ENCODE measurements at places on chromosomes 1 and 21.
A peak's percentile ranks its signal among the peaks of the same experiment; 100 is the strongest.

DNA sequence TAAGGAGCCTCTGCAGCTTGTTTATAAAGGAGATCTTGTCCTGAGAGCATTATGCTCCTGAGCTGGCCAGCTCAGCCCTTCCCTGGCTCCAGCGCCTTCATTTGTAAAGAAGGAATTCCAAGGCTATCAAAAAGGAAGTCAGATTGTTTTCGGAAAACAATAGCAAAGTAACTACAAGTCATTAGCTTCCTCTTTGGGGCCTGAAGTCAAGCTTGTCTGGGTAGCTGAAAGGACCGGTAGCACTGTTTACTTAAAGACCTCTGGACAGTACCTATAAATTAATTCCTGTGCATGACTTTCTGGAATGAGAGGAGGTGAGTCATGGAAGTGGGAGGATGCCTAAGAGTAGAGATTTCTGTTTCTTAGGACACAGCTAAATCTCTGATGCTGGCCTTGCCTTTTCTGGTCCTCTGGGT lies 20.7 kb upstream of the GJA5 start:
- no peak for DNase-seq

DNA sequence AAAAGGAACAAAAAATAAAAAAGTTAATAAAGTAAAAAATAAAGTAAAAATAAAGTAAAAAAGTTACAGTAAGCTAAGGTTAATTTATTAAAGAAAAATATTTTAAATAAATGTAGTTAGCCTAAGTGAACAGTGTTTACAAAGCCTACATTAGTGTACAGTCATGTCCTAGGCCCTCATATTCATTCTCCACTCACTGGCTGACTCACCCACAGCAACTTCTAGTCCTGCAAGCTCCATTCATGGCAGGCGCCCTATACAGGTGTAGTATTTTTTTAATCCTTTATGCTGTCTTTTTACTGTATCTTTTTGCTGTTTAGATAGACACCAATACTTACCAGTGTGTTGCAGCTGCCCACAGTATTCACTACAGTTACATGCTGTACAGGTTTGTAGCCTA lies 12.4 kb downstream of the ADAR start:
- DNase-seq: no peak

- peak; percentile 89 for DNase-seq
Observed at GRCh38 chr1:155063550-155064110, at the start of gene EFNA4. Gene EFNA4, plus strand, starts transcription at chr1:155063740. Its CDS starts 84 bp downstream, at chr1:155063824.

- no peak for DNase-seq
Observed at GRCh38 chr1:100775483-100775882, 55.9 kb downstream of the VCAM1 start.

DNA sequence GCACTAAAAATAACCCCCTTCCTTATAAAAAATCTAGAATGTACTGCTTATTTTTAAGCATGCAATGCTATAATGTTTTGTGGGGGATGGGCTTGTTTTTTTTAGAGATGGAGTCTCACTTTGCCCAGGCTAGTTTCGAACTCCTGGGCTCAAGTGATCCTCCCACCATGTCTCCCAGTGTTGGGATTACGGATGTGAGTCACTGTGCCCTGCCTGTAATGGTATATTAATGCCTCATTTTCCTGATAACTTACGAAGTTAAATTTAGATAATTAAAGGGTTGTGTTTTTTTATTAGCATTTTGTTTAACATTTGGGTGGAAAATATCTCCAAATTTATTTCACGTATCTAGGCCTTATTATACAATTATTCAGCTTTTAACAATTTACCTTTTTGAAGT lies 6.5 kb downstream of the RNF11 start:
- DNase-seq: no peak

DNA sequence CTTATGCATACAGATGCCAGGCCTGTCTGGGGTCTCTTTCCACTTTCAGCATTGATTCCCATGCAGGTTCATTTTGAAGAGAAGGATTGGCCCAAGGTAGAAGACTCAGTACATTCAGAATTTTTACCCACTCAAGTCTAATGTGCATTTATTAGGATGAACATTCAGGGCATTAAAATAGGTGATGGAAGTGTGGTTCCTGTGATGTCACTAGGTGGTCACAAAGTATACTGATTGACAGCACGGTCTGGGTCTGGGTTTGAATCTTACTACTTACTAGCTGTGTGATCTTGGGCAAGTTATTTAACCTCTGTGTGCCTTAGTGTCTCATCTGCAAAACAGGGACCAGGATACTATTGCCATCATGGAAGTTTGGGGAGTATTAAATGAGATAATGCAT lies 711 bp upstream of the ZNF648 start:
- DNase-seq: no peak

GRCh38 chr1:27719286-27720251 lies 6.2 kb upstream of the FAM76A start:
- DNase-seq: no peak

GRCh38 chr1:178857126-178857525 lies 13.8 kb downstream of the ANGPTL1 start:
- no peak for DNase-seq

DNA sequence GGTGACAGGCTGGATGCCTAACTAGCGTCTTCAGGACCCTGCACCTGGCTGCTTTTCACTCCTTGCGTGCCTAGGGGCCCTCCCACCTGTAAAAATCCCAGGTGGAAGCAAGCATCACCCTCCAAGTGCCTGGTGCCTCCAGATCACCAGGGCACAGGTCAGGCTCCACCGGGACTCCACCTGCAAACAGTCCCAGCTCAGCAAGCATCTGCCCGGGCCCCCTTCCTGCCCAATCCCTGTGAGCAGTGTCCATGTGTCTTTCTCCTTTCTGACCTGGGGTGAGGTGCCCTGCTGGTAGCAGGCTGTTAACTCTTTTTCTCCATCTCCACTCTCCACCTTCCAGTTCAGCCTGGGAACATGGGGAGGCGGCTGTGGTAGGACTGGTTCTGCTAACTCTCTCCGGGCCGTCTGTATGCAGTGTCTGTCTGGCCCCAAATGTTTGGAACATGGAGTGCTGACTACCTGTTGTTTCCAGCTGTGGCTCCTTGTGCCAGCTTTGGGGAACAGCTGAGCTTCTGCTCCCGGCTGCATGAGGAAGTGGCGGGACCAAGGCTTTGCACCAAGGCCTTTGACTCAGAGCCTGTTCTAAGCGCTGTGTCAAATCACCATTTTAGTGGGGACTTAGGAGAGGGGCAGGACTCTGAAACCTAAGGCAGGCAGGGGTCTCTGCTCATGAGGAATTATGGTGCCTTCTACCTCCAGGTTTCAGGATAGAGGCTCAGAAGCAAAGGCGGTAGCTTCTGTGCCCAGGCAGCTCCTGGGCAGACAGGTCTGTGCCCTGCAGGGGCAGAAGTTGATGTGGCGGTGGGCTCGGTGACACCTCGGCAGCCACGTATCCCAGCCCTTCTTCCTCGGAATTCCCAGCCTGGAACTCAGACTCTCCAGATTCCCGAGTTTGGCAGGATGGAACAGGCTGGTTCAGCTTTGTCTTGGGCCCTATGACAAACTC lies 5.5 kb downstream of the GPR137B start:
- DNase-seq: no peak

GRCh38 chr1:154265586-154265985 lies 6.8 kb upstream of the HAX1 start:
- no peak for DNase-seq

DNA sequence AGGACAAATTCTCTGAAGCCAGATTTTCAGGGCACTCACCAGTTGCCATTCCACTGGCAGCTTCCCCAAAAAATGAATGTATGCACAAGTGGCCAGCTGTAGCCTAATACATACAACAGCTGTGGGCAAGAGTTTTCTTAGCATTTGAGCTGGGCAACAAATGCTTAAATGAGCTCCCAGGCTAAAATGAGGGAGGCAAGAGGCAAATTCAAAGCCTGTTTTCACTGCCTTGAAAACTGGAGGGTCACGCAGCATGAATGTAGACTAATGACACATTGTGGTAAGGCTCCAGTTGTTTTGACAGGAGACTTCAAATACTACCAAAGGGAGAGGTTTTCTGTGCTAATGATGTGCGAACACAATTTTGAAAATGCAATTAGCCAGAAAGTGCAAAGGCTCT lies 88.2 kb downstream of the TIAM1 start:
- DNase-seq: no peak

DNA sequence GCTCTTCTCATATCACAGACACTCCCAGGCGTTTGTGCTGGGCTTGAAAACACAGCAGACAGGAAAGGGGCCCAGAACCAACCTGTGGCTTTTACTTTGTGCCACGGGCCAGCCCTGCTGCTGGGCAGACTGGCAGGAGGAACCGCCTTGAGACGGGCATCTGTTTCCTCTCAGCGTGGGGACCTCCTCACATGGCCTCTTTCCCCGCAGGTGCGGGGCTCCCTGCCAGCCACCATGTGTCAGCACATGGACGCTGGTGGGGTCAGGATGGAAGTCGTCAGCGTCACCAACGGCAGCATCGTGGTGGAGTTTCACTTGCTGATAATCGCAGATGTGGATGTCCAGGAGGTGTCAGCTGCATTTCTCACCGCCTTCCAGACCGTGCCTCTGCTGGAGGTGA lies 47.8 kb downstream of the UMODL1 start:
- no peak for DNase-seq

DNA sequence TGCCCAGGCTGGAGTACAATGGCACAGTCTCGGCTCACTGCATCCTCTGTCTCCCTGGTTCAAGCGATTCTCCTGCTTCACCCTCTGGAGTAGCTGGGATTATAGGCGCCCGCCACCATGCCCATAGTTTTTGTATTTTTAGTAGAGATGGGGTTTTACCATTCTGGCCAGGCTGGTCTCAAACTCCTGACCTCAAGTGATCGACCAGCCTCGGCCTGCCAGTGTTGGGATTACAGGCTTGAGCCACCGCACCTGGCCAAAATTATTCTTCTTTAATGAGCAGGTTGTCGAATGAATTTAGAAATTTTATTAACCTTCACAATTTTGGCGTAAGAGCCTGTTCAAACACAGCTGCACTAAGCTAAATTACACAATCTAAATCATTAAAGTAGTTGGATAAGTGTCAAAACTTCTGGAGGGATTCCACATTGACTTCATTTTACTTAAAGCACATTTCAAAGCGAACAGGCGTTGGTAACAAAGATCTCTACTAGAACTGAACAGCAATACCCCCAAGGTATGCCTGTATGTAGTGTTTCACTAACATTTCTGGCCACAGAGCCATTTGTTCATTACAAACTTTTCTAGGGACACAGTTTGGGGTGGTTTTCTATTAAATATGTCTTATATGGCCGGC lies 5.2 kb upstream of the CTH start:
- DNase-seq: no peak

DNA sequence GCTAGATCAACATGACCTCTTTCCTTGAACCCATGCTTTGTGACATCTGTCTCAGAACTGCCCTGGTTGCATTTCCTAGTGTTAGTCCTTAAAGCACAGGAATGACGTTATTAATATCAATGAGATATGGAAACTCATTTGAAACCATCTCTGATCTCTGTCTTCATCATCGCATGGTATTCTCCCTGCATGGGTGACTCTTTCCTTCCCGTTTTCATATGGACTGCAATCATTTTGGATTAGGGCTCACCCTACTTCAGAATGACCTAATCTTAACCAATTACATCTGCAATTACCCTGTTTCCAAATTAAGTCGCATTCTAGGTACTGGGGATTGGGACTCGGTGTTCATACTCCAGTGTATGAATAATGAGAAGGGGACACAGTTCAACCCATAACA lies 41.7 kb upstream of the DISC1 start:
- DNase-seq: no peak

DNA sequence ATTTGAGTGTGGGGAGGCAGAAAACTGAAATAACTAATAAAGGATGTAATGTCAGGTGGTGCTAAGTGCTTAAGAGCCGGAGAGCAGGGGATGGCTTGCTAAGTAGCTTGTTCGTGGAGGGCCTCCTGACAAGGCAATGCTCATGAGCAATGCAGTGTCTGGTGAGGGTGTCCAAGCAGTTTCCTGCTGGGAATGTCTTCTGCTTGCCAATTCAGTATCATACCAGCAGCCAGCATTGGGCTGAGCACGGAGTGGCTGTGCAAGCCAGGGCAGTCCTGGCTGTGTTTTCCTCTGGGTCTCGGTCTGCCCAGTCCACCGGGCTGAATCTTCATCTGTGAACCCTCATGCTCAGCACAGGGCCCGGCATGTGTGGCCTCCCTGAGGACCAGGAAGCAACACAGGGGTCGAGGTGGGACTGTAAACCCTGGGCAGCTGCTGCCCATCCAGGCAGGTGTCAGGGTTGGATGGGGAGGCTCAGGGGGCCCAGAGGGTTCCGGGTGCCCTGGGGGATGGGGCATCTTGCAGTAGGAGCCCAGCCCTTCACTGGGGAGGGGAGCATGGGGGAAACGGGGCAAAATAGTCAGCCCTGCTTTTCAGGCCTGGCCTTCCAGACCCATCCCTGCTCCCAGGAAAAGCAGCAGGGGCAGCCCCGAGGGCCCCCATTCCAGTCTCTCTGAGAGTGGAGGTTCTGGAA lies 27.5 kb downstream of the EDN2 start:
- no peak for DNase-seq

- DNase-seq: peak; percentile 91
Observed at GRCh38 chr21:41726970-41727783, 39.7 kb downstream of the RIPK4 start.

GRCh38 chr1:247500865-247501264 lies 35.4 kb downstream of the OR2C3 start:
- DNase-seq: no peak

DNA sequence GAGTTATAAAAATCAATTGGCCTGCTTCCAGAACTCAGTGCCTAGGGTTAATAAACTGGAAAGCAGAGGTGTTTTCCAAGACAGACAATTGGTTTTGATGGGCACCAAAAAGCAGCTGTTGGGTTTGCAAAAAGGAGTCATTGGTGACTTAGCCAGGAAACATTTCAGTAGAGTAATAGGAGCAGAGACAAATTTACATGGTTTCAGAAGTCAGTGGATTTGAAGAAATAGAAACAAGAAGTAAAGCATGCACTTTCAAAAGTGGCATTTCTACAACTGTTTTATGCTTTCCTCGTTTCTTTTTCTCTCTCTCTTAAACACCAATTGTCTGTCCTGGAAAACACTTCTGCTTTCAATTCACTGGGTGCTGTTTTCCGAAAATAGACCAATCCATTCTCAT lies 87.8 kb downstream of the GLUL start:
- DNase-seq: no peak

DNA sequence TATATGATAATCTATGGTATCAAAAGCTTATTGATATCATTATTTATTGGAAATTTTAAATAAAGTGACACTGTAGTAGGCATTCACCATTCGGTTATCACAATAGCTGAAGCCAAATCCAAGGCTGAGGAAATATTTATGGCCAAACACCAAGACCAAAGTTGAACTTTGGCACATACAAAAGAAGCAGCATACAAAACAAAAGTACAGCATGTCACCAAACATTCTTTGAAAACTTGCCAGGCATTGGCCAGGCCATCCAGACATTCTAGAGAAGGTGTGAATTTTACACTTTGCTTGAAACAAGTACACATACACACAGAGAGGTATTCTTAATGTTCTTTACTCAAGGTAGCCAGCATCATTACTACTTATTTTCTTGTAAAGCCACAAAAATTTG lies 544.4 kb upstream of the CXADR start:
- no peak for DNase-seq

DNA sequence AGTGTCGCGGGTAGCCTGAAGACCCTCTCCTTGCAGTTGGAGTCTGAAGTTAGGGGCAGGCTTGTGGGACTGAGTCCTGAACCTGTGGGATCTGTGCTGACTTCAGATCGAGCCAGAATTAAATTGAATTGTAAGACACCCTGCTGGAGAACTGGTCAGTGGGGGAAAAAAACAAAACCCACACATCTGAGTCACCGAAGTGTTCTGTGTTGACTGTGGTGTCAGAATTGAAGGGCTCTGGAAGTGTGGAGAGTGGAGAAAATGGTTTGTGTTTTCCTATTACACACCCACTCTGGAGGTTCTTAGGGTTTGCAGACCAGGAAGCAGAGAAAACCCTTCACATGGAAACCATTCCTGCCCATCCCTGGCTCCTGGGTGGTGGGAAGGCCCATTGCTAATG lies 209.5 kb upstream of the GALNT2 start:
- no peak for DNase-seq

- no peak for DNase-seq
Observed at GRCh38 chr21:42276526-42277154, 38.6 kb downstream of the TFF3 start.
